ENCODE measurements at places on chromosomes 7 and 10. TPM values are rescaled to one million over a fixed set of nuclear protein-coding genes. Genes with fewer than 3 reads are reported as not detected.

ENO4 gene
- polyA plus RNA-seq, result 0.56 TPM

GLI3 gene
- polyA plus RNA-seq, result 13.4 TPM

ABHD11 gene
- polyA plus RNA-seq, result 10.9 TPM

GIMAP1 gene
- 2.5 TPM for polyA plus RNA-seq

TMEM139 gene
- 1.1 TPM for polyA plus RNA-seq

TMEM225B gene
- 0.84 TPM for polyA plus RNA-seq

IKZF1 gene
- 9.5 TPM for polyA plus RNA-seq

ELN gene
- polyA plus RNA-seq, result 91.5 TPM

FAM180A gene
- polyA plus RNA-seq, result not detected

GHRHR gene
- 1.5 TPM for polyA plus RNA-seq

EVX1 gene
- polyA plus RNA-seq, result not detected

OPN1SW gene
- polyA plus RNA-seq, result 2.3 TPM

PRTFDC1 gene
- polyA plus RNA-seq, result 16.4 TPM

LCOR gene
- 12.2 TPM for polyA plus RNA-seq

SEMA4G gene
- polyA plus RNA-seq, result 6.4 TPM

KCND2 gene
- polyA plus RNA-seq, result 0.63 TPM

DENND11 gene
- polyA plus RNA-seq, result 9.1 TPM

SPDYE6 gene
- polyA plus RNA-seq, result 3.7 TPM

THSD7A gene
- 4.6 TPM for polyA plus RNA-seq

NUTM2B gene
- 2.9 TPM for polyA plus RNA-seq

SORCS1 gene
- polyA plus RNA-seq, result 4.6 TPM

PLEKHS1 gene
- not detected for polyA plus RNA-seq

GJD4 gene
- polyA plus RNA-seq, result 3.7 TPM

CTAGE15 gene
- polyA plus RNA-seq, result not detected

MYL10 gene
- polyA plus RNA-seq, result 11.2 TPM

TMEM229A gene
- not detected for polyA plus RNA-seq

RET gene
- 2.3 TPM for polyA plus RNA-seq
